ENCODE measurements at places on chromosomes 5 and 9. TPM values are rescaled to one million over a fixed set of nuclear protein-coding genes. Genes with fewer than 3 reads are reported as not detected.

DNA sequence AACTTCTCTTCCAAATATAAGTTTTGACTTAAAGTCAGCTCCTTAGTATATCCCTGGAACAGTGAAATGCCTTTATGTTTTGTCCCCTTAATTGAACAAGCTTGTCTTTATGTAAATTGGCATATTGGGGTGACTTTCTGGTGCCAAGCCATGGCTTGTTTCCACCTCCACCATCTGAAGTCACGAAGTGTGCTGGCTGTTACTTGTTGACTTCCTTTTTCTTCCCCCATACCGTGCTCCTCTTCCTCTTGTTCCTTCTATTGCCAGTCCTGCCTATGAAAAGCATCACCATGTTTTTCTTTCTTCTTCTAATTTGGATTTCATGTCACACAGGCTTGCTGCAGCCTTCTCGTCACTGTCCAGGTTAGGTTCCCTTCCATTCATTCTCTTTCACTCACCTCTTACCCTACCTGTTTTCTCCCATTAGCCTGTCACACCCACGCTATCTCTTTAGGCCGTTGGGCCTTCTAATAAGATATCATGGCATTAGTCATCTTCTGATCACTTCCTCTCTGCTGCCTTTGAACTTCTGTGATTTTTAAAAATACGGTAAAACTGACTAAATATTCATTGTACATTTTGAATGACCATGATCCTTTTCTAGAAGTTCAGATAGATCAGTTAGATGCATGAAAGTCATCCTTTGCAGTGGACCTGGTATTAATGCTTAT is 48.1 kb downstream of the IQGAP2 start:
- DNase-seq = no peak

- peak; percentile 84 for DNase-seq
These were observed 785 bp upstream of the P4HA2 start for GRCh38 chr5:132228241-132229035.

GRCh38 chr9:5909976-5910375 is 19.3 kb downstream of the MLANA start:
- no peak for DNase-seq

- no peak for DNase-seq
These were observed 524.5 kb downstream of the TMEM38B start for GRCh38 chr9:106218854-106219253.

GRCh38 chr9:30476826-30477225 is 1907.6 kb upstream of the ACO1 start:
- DNase-seq = no peak

DNA sequence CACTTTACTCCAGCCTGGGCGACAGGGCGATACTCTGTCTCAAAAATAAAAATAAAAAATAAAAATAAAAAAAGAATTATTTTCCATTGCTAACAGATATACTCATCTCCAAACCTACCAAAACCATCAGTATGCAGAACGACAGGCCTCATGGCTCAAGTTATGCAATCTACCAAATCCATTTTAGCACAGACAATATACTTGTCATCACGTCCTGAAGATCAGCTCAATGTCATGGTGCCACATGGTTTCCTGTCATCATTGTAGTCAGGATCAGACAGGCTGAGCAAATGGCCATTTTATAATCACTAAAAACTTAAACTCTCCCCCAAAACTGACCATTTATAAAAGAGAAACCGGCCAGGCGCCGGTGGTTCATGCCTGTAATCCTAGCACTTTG is 69.1 kb downstream of the HABP4 start:
- DNase-seq = no peak

Gene XRCC4
- total RNA-seq = 5.4 TPM

DNA sequence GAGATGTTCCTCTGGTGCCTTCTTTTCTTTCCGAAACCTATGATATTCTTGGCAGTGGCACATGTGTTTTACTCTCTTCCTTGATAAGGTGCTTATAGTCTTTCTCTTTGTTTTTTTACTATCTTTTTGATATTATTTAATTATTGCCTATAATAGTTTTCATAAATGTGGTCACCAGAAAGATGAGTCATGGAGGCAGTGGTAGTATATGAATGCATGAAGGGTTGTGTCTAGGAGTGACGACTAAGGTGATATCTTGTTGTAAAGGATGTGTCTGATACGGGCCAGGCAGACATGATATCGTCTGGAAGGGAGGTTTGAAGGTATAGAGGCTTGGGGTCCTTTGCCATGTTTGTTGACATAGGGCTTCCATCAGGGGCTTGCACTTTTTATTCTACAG is 36.8 kb downstream of the SLC44A1 start:
- DNase-seq = no peak

GRCh38 chr9:35333551-35333950 is 156.4 kb upstream of the RUSC2 start:
- no peak for DNase-seq

DNA sequence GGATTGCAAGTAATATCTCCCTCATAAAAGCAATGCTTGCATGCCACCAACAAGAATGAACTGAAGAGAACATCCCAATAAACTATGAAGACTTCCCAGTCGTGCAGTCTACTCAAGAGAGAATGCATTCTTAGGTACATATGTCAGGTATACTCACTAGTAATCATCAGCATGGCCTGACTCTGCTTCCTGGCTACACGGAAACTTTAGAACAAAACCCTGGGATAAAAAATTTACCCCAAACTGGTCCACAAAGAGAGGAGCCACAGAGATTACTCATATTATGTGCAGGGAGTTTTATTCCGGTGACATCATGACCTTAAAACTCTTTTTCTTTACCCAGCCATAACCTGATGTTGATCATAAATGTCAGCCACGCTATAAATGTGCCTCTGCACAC is 57.5 kb upstream of the PAPPA start:
- no peak for DNase-seq

Gene WDR31
- total RNA-seq = 2.0 TPM

DNA sequence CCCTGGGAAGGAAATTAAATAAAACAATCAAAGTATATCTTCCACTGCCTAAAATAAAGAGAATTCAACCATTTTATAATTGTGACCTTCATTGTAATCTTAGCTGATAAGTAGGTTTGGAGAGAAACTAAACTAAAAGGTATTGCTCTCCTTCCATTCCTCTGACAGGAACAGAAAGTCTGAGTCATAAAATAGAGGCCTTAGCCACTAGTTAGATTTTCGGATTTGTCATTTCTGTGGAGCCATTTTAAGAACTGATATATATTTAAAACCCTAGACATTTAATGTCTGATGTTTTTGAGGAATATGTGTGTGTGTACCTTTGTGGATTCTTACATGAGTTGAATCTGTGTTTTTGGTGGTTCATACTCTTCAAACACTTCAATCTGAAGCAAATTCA is 11.8 kb upstream of the TMC1 start:
- DNase-seq = no peak

Gene ADAMTS16
- 0.49 TPM for total RNA-seq

Gene CDH6
- 5.2 TPM for total RNA-seq

GRCh38 chr5:113233606-113234005 is 201.2 kb downstream of the TSSK1B start:
- no peak for DNase-seq

DNA sequence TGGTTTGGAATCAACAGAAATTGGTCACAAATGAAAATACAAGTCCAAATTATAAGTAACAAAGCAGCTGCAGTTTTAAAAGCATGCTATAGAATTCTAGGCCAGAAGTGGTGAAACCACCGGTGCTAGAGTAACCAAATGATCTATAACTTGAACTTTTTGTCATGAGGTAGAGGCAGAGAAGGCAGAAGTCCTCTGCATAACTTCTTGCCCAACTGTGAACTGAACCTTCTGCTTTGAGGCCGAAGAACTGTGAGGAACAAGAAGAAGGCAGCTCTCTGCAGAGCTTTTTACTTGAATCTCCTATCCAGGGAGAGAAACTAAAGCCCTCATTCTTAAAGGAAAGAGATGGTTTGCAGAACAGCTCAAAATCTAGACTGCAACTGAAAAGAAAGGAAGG is 36.2 kb upstream of the TENT2 start:
- no peak for DNase-seq

DNA sequence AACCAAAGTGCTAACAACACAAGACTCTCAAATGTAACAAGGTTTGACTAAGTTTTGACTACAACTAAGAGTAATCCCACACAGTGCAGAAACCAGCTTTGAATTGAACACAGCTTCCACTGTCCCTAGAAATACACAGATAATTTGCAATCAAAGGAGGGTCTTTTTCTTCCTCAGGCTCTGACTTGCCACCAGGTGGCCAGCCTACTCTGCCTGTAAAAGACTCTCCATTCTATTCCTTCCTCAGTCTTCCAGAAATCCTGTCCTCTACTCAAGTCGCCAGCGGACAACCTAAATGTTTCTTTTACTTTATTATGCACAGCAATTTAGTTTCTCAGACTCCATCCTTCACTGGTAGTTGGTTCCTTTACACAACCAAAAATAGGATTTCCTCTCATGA is 32.2 kb upstream of the MCTP1 start:
- DNase-seq = no peak

DNA sequence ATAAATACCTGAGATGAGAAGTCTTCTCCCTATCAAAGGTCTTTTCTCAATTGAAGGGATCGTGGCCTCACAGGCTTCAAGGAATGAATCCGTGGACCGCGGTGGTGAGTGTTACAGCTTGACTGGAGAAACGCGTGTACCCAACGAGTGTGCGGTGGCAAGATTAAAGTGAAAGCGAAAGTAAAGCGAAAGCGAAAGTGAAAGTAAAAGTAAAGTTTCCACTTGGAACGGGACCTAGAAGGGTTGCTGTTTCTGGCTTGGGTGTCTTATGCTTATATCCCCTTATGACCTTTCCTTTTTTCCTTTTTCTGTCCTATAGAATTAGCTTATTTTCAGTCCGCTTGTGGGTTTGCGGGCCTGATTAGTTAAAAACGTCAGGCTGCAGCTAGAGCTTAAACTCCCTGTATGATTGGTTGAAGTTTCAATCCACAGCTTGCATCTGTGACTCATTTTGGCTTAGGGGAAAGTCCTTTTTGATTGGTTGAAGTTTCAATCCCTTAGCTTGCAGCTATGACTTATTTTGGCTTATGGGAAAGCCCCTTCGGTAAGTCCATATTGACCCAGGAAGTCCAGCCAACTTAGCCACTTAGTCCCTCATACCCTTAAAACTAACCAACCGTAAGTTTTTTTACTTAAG is 924.3 kb upstream of the CDH10 start:
- no peak for DNase-seq

Gene ANAPC2
- total RNA-seq = 30.0 TPM

GRCh38 chr9:117002686-117003085 is 315.6 kb downstream of the TRIM32 start:
- no peak for DNase-seq

- no peak for DNase-seq
These were observed 64.4 kb upstream of the ANGPTL2 start for GRCh38 chr9:127186806-127187205.

DNA sequence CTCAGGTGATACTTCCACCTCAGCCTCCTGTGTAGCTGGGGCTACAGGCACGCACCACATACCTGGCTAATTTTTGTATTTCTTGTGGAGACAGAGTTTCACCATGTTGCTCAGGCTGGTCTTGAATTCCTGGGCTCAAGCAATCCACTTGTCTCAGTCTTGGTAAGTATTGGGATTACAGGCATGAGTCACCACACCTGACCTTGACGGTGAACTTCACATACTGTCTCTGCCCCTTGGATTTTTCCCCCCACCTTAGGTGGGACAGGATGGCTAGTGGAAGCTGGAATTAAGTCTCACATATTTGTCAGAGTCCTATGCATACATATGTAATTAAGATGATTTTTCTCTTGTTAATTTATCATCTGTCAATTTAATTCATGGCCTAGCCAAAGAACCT is 20.9 kb upstream of the RFK start:
- no peak for DNase-seq

GRCh38 chr9:34603610-34604231 is 8.2 kb downstream of the RPP25L start:
- no peak for DNase-seq

Gene IFNA2
- total RNA-seq = not detected

DNA sequence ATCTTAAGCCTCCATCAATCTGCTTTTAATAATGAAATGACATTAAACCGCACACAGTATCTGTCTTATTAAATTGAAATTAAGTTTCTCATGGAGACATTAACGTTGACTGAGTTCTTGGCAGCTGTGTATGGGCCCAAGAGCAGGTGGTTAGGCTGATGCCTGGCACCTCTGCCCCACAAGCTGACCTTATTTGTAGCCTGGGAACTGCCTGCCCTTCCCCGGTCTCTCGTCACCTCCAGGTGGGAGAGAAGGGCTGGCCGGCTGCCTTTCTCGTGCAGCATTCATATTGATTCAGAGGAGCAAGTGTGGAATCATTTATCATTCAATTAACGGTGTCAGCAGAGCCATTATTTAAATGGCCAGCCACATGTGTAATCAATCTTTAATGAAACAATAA is 53.0 kb upstream of the FCN1 start:
- DNase-seq = no peak

Gene ZSWIM6
- total RNA-seq = 16.7 TPM
